ENCODE measurements at places on chromosomes 3 and 15.
A peak's percentile ranks its signal among the peaks of the same experiment; 100 is the strongest.

GRCh38 chr15:99477791-99478471, 87.9 kb upstream of the MEF2A start:
- no peak for DNase-seq

GRCh38 chr3:129398803-129399144, 29.7 kb downstream of the EFCAB12 start:
- no peak for DNase-seq

- DNase-seq, result peak; percentile 94
Observed at GRCh38 chr3:58052373-58053273, 44.4 kb downstream of the FLNB start.

DNA sequence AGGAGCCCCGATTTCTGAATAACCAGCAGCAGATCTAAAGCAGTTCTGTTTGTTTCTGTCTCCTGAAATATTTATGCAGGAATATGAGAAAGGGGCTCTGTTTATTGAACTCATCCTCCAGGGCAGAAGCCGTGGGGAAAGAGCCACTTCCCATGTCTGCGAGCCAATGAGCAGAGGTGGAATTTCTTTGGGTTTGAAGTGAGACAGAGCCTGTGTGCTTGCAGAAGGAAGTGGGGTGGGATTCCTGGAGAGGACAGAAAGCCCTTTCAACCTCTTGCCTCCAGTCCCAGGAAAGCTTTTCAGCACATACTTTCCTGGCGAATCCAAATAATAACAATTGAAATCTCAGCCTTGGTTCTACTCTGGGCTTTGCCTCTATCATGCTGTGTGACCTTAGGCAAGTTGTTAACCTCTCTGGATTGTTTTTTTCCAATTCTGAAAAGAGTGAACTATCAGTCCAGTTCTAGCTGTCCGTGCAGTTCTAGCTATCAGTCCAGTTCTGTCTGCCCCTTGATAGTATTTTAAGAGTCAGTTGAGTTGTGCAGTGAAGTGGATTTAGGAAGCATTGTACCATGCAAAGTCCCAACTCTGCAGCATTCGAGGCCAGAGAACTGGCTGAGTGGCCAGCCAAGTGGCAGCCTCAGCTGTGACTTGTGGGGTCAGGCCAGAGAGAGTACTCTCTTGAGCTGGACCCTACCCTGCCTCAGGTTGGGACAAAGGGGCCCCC, 15.9 kb downstream of the CORO2B start:
- no peak for DNase-seq

GRCh38 chr15:90836296-90836871, 32.0 kb upstream of the FURIN start:
- no peak for DNase-seq

DNA sequence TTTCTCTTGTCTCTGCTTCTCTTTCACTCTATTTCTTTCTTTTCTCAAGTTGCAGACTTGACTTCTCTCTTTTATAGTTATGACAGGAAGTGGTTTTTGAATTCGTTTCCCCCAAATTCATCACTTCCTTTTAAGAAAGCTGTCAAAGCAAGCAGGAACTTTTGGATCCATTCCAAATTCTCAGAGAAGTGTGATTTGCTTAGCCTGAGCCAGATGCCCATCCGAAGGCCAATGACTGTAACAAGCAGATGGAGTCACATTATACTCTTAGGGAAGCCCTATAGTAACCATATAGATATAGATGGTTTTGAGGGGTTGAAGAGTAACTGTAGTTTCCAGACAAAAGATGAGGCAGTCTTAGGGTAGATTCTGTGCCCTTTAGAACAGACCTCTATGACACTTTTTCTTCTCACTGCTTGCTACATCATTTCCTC, 592.0 kb upstream of the KCNMB2 start:
- DNase-seq, result no peak

GRCh38 chr3:71428841-71429596, 154.5 kb downstream of the FOXP1 start:
- peak; percentile 68 for DNase-seq

DNA sequence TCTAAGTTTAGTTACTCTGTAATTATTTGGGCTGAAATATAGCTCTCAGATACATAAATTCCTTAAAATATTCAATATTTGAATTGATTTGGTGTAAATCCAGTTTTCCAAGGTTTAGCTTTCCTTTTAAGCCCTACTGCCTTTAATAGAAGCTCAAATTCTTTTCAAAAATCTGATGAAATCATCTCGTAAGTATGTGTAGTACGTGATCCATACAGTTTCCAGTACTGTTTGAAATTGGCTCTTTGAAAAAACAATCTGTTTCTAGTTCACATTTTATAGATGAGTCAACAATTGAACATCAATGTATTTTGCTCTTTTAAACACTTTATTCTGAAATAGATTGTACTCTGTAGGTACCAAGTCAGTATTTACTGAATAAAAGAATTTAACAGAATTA, 84.2 kb downstream of the LRRC49 start:
- no peak for DNase-seq

DNA sequence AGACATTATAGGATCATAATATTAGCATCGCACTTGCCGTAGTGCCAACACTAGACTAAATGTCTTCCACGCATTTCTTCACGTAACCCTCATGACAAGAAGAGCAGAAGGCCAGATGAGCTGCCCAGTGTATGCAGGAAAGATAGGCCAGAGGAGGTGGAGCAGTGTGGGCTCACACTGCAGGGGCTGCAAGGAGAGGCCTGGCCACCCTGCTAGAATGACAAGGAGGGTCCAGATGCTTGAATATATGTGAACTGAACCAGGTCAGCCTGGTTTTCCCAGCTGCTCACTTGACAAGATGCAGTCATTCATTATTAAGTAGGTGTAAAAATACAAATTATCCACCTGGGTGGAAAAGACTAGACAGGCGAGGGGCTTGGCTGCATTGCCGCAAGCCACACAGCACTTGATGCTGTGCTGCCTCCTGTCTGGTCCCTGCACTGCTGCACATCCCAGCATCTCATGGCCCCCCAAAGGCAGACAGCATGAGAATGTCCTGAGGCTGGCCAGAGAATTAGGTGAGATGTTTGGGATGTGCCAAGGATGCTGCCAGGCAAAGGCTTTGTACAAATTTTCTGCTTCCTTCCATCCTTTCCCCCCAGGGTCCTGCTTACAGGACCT, 115.2 kb downstream of the NTRK3 start:
- no peak for DNase-seq

DNA sequence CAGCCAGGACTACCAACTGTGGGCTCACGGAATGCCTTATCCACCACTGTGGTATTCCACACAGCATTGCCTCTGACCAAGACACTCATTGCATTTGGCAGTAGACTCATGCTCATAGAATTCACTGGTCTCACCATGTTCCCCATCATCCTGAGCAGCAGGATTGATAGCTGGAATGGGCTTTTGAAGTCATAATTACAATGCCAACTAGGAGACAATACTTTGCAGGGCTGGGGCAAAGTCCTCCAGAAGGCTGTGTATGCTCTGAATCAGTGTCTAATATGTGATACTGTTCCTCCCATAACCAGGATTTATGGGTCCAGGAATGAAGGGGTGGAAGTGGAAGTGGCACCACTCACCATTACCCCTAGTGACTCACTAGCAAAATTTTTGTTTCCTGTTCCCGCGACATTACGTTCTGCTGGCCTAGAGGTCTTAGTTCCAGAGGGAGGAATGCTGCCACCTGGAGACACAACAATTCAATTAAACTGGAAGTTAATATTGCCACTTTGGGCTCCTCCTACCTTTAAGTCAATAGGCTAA, 58.6 kb upstream of the CCDC80 start:
- no peak for DNase-seq

DNA sequence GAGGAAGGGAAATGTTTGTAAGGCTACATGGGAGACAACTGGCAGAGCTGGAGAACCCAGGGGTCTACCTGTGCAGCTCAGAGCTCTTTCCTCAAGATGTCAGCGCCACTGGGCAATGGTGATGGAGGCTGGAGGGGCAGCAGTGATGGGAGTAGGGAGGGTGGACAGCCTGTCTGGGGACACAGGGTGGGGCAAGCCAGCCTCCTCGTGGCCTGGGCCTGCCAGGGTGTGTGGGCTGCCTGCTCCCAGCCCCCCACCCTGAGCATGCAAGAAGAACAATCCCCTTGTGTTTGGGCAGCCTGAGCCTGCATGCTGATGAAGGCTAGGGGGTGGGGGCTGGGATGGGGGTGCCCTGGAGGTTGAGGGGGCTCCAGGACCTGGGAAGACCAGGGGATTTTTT, 1.2 kb downstream of the PCBP4 start:
- no peak for DNase-seq

GRCh38 chr3:77816366-77816765, 776.5 kb downstream of the ROBO2 start:
- DNase-seq, result no peak

GRCh38 chr3:104746056-104746455, 620.7 kb upstream of the ALCAM start:
- DNase-seq, result no peak

DNA sequence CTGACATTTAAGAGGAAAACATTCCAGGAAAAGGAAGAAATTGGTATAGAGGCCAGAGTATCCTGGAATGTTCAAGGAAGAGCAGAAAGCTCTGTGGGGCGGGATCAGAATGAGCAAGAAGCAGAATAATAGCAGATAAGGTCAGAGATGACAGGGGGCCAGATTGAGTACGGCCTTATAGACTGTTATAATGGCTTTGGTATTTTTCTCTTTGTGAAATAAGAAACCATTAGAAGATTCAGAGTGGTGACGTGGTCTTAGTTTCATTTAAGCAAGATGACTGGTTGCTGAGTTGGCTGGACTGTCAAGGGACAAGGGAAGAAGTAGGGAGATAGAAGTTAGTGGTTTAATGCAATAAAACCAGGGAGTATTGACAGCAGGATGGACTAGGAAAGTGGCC, 218.3 kb upstream of the SOX2 start:
- no peak for DNase-seq
